ENCODE measurements at places on chromosomes 1 and 21.

- no peak for DNase-seq
Observed at GRCh38 chr1:37616330-37616729, 18.4 kb downstream of the RSPO1 start.

- no peak for DNase-seq
Observed at GRCh38 chr1:185291159-185291558, 25.9 kb downstream of the IVNS1ABP start.

DNA sequence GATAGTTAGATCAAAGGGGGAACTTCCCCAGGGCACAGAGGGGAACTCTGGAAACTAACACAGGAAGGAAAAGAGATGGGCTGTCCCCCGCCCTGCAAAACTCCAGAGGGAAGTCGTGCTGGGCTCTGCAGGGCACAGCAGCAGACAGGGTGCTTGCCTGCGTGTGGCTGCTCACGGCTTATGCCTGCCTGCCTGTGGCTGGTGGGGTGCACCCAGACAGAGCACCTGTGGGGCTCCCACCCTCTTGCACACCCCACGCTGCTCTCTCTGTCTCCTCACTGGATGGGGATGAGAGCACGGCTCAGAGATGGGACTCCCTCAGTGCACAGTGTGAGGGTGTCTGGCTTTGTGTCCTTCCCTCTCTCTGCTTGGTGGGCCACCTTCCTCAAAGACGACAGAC is 13.5 kb upstream of the ETV3L start:
- DNase-seq, result no peak

GRCh38 chr21:31278511-31279130 is 65.4 kb downstream of the TIAM1 start:
- no peak for DNase-seq

DNA sequence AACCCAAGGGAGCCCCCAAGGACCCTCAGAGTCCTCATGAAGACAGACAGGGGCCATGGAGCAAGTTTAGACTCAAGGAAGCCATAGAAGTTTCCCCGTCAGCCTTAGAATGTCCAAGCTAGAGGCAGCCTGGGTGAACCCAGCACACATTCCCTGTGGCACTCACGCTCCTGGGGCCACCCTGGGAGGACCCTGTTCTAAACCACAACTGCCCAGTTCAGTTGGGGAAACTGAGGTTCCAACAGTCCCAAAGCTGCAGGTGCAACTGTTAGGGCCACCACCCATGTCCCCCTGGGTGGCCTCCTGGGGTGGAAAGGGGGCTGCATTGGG is 9.3 kb downstream of the WNT3A start:
- no peak for DNase-seq

- no peak for DNase-seq
Observed at GRCh38 chr1:212612041-212612961, 3.7 kb downstream of the ATF3 start.

DNA sequence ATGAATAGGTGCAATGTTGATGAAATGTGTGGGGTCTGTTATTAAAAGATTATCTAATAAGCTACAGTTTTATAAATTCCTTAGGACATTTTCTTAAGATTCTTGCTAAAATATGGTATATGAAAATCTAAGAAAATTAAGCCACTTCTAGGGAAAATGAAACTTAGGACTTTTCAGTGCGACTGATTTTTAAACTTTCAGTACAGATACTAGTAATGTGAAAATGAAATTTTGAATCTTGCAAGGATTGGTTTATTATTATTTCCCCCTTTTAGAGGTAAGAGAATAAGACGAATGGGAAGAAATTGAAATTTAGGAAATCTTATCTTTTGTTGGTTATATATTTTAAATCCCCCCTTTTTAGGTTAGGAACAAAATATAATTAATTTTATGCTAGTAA is 16.4 kb downstream of the CAPZA1 start:
- no peak for DNase-seq

- DNase-seq, result no peak
Observed at GRCh38 chr1:201686714-201687455, 142.1 kb upstream of the IPO9 start.

DNA sequence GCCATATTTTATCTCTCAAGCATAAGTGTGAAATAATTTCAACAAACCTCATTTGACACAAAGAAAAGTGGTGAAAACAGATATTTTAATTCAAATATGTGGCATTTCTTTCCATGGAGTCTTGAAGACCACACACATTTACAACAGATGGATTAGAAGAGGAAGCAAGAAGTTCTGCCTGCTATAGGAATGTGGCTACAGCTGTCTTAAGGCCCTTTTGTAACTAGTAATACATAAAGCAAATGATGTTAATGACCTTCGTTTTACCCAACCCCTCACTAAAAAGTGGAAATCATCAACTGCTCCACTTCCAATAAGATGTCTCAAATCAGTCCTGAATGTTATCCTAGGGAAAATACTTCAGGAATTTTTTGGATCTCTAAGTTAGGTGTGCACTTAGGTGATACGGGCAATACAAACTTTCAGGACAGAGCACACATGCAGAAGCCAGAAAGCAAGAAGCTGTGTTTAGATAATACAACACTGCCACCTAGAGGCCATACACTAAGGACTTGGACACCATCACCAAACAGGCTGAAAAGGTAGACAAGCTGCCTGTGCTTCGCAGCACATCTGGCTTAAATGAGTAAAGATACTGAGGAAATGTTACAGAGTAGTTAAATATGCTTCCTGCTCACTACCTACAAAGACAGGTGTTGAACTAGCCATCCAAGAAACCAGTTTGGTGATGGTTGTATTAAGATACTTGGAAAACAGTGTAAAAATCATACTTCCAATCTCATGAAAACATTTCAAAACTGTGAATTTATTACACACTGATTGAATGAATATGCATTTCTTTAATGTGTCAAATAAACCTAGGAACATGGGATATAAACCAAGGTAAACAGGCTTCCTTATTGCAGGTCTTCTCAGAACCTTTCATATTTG is 24.4 kb downstream of the RRAGC start:
- peak; percentile 70 for DNase-seq

DNA sequence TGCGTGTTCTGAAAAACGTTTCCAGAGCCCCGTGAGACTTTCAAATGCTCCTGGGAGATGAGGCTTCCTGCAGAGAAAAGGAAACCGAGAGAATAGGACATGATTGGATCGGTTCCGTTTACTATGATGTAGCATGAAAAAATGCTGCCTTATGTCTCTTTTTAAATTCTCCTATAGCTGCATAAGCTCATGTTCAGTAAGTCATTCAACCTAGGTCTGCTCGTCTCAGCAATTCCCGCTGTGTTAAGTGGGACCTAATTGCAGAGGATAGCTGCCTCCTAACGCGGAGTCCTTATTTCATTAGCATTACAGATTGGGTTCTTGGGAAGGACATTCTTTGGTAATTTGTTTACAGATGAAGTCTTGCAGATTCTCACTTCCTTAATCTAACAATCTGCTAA is 165.3 kb downstream of the GALNT2 start:
- no peak for DNase-seq

GRCh38 chr1:48242141-48242736 is 19.7 kb downstream of the SLC5A9 start:
- DNase-seq, result no peak

DNA sequence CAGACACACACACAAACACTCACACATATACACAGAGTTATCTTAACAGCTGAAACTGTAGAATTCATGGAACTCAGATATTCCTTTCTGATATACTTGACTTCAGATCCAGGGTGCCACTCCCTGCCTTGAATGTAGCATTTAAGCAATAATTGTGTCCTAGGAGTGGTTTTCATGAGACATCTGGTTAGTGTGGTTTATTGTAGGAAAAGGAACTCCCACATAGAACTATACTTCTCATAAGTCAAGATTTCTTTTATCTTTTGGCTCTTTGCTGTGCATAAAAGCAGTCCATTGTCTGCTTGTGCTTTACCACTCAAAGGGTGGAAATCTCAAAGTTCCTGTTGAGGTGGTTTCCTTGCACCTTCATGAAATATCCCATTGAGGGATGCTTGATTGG is 272.6 kb upstream of the SGIP1 start:
- DNase-seq, result no peak

GRCh38 chr1:25461849-25462248 is 31.2 kb downstream of the MACO1 start:
- no peak for DNase-seq

GRCh38 chr21:15164678-15165303 is 100.0 kb upstream of the NRIP1 start:
- no peak for DNase-seq

DNA sequence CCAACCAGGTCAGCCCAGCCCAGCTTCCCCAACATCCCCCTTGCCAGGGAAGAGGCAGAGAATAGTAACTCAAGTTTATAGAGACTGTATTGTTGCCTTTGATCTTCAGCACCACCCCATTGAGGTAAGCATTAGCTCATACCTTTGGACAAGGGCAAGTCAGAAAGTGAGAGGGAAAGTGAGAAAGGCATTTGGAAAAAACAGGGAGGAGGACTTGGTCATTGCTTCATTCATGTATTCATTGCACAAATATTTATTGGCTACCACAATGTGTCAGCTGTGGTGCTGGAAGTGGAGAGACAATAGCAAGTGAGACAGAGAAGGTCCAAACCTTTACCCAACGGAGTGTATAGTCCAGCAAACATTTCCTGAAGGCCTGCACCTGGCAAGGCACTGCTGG is 561.2 kb downstream of the KIF26B start:
- no peak for DNase-seq

DNA sequence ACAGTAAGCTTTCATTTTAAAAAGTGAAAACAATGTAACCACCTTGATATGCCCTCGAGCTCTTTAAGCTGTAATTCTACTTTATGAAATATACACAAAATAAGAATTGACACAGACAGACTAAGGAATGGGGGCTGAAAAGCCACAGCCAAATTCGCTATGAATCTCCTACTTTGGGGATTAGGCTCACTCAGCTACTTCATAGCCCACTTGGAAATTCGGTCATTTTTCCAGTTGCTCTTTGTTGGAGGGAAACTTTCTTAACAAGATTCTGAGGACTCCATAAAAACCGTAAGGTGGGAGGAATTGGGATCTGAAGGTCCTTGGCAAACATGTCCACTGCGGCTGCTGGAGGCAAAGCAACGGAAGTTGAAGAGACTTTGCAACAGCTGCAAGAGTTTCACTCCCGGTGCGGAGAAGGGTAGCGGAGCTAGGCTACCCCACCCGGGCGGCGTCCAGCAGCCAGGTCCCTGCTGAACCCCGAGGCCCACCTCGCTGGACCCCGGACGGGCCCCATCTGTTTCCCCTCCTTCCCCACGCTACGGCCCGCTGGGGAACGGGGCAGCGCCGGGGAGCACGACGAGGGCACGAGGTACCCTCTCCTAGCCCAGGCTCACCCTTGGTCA is 634 bp downstream of the MYCBP start:
- DNase-seq, result peak; percentile 31

- DNase-seq, result no peak
Observed at GRCh38 chr1:173453982-173454381, 23.2 kb upstream of the PRDX6 start.

- no peak for DNase-seq
Observed at GRCh38 chr1:178564086-178564782, 51.3 kb downstream of the TEX35 start.

GRCh38 chr1:211684791-211685190 is 9.4 kb upstream of the NEK2 start:
- DNase-seq, result no peak

- DNase-seq, result no peak
Observed at GRCh38 chr1:45953934-45954847, 150.8 kb downstream of the MAST2 start.

DNA sequence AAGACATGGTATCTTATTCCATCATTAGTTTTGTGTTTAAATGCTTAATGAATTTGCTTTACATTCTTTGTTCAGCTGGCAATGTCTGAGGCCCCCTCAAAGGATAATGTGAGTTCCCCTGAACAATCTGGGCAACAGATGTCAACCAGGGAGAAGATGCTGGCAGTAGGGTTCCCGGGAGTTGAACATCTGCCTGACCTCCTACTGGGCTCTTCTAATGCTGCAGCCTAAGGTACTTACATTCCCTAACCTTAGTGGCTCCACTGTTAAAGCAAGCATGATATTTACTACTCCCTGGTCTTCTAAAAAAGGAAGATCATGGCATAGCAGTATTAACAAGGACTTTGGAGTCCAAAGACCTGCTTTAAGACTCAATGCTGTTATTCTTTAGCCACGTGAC is 574.9 kb upstream of the NR5A2 start:
- no peak for DNase-seq

- no peak for DNase-seq
Observed at GRCh38 chr1:58402444-58402843, 144.1 kb downstream of the OMA1 start.

GRCh38 chr1:64514197-64514765 is 44.4 kb downstream of the CACHD1 start:
- DNase-seq, result no peak

DNA sequence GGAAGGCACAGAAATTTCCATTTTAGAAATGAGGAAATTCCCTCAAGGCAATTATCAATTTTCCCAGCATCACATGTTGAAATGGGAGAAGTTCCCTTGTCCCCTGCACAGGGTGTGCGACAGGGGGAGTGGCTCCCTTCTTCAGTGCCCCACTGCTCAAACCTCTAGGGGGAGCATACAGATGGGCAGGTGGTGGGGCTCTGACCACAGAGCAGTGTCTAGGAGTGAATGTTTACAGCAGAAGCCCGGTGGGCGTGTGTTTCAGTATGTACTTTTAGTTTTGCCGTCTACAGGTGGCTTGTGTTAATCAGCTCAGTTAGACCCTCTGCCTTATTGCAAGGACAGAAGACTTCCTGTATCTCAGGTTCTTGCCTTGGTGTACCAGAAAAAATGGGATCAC is 493.7 kb upstream of the PLXNA2 start:
- DNase-seq, result no peak

- no peak for DNase-seq
Observed at GRCh38 chr1:220966881-220967611, 87.8 kb downstream of the HLX start.

DNA sequence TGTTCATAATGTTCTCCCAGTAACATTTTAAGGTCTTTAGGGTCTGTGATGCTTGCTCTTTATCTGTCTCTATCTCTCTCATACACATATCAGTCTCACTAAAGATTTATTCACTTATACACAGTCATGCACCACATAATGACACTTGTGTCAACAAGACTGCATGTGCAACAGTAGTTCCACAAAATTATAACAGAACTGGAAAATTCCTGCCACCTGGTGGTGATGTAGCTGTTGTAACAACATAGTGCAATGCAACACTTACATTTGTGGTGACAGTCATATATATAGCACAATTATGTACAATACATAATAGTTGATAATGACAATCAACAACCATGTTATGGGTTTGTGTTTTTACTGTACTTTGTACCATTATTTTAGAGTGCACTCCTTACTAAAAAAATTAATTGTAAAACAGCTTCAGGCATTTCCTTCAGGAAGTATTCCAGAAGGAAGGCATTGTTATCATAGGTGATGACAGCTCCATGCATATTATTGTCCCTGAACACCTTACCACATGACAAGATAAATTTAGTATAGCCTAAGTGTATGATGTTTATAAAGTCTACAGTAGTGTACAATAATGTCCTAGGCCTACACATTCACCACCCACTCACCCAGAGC is 8.1 kb downstream of the TDRD5 start:
- no peak for DNase-seq

DNA sequence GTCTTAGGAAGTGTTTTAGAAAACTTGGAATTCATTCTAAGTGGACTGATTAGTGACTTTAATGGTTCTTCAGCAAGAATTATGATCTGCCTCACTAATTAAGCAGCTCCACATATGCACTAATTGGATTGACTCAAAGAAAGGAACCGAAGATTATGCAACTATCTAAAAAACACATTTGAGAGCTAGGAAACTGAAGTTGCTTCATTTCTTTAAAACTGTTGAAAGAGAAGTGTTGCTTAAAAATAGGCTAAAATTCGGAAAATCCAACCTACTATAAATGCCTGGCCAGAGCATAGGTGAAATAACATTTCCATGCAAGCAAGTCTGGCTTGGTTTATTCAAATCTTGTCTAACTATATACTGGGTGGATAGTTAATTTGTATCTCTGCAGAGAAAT is 502.9 kb upstream of the ZRANB2 start:
- no peak for DNase-seq
